Breast epithelium (tissue), 4 donors: ENCODE measurements at places on chromosomes 5 and 9. TPM values are rescaled to one million over a fixed set of nuclear protein-coding genes. Genes with fewer than 3 reads are reported as not detected.

The CERCAM gene
- total RNA-seq, result 19.8 TPM

The ZNF300 gene
- 4.6 TPM for total RNA-seq

The GARIN3 gene
- not detected for total RNA-seq

The SNCAIP gene
- total RNA-seq, result 10.9 TPM

The ALDH1A1 gene
- 233 TPM for total RNA-seq

The NDST1 gene
- 92.3 TPM for total RNA-seq

The IQGAP2 gene
- 44.6 TPM for total RNA-seq

The HRH2 gene
- 2.0 TPM for total RNA-seq
